H1 (cell line): ENCODE measurements at places on chromosomes 5 and 9. TPM values are rescaled to one million over a fixed set of nuclear protein-coding genes. Genes with fewer than 3 reads are reported as not detected.

Gene C9orf43
- 0.36 and 0.52 TPM in 2 replicates for total RNA-seq

- no peaks in the 10 kb centered on the region for H3K36me3 ChIP-seq
- H3K4me1 ChIP-seq: no peaks in the 10 kb centered on the region
- DNase-seq: no peak
- no peak overlapping the region for H3K27ac ChIP-seq
These were observed 174.0 kb upstream of the IL12B start for GRCh38 chr5:159504106-159504856.

DNA sequence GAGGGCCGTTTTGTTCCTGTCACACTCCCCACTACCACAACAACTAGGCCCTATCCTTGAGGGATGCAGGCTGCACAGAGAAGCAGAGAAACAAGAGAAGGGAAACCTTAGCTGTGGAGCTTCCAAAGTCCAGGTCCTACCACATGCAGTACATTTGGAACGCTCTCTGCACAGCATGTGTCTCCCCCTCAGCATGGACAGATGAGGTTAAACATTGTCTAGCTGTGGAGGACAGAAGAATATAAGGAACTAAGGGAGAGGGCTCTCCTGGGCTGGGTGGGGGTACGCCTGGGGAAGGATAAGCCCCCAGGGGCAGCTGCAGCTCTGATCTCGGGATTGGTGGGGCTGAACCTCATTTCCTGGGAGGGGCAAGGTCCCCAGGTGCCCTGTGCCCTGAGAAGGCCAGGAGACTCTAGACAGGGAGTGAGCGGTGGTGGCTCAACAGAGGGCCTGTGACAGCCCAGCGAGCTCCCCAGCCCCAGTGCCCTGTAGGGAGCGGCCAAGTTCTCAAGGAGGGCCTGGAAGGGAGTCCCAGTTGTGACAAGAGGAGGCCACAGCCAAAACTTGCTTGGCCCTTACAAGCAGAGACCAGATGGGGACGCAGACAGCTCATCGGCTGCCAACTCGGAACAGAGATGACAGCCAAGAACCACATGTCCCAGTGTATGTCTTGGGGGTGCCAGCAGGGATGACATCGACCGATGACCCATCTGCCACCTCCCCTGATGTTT, 30.1 kb downstream of the TSPAN17 start:
- no peak overlapping the region for H3K4me3 ChIP-seq

- H3K4me1 ChIP-seq: no peaks in the 10 kb centered on the region
- no peaks in the 10 kb centered on the region for H3K36me3 ChIP-seq
- no peak overlapping the region for H3K4me3 ChIP-seq
- no peaks in the 10 kb centered on the region for H3K27me3 ChIP-seq
- H3K27ac ChIP-seq: no peak overlapping the region
These were observed 37.1 kb downstream of the CPLANE1 start for GRCh38 chr5:37212096-37212495.

GRCh38 chr5:53543401-53543800, 17.0 kb upstream of the NDUFS4 start:
- H3K27me3 ChIP-seq: no peaks in the 10 kb centered on the region
- H3K27ac ChIP-seq: no peak overlapping the region
- no peak for DNase-seq
- no peaks in the 10 kb centered on the region for H3K4me1 ChIP-seq
- H3K36me3 ChIP-seq: no peaks in the 10 kb centered on the region

DNA sequence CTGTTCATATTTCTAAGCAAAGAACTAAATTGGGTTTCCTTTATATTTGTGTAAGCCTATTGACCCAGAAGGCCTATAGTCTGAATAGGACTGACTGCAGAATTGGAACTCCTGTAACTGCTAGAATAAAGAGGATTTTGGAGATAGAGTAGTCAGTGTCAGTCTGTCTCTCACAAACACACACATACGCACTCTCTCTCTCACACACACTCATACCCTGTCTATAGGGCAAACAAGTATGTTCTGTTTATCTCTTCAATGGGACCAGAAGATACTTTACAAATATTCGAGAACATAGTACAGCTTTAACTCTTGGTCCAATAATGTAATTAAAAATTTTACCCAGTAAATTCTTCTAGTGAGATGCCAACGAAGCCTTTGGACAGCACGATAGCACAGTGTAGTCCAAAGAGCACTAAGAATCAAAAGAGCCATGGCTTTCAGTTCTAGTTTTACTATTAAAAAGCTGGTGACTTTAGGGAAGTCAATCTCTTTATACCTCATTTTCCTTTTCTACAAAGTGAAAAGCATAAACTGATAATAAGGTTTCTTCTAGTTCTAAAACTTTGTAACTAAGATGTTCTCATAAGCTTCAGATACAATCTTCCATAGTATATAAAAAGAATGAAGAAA, 19.3 kb downstream of the ABHD17B start:
- no peak for DNase-seq
- H3K27me3 ChIP-seq: no peaks in the 10 kb centered on the region
- no peak overlapping the region for H3K4me3 ChIP-seq
- H3K27ac ChIP-seq: no peak overlapping the region
- no peaks in the 10 kb centered on the region for H3K36me3 ChIP-seq

DNA sequence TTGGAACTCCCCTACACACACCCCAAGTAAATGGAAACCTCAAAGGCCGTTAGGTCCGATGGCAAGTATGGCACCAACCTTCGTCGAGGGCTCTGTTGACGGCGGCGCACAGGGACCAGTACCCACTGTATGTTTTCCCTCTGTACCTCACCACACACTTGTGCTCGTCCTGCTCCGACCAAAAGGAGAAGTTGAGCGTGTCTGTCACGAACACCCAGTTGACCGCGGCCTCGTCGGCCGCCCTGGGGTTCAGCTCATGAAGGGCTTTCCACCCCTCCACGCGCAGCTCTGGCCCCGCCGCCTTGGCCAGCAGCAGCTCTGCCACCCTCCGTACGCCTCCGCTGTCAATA, 24.0 kb downstream of the HNRNPK start:
- H3K4me3 ChIP-seq: peak overlapping the region; percentile 24; the same call in 1 of the 2 replicates
- H3K4me1 ChIP-seq: no peaks in the 10 kb centered on the region
- H3K27me3 ChIP-seq: no peaks in the 10 kb centered on the region
- H3K27ac ChIP-seq: no peak overlapping the region
- no peak for DNase-seq
